NCI-H524 (cell line): ENCODE measurements at places on chromosomes 3 and 15.

DNA sequence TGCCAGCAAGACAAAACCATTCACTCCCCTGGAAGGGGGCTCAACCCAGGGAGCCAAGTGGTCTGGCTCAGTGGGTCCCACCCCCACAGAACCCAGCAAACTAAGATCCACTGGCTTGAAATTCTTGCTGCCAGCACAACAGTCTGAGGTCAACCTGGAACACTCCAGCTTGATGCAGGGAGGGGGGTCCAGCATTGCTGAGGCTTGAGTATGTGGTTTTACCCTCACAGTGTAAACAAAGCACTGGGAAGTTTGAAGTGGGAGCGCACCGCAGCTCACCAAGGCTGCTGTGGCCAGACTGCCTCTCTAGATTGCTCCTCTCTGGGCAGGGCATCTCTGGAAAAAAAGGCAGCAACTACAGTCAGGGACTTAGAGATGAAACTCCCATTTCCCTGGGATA lies 81.7 kb downstream of the MSL2 start:
- no peak for DNase-seq

DNA sequence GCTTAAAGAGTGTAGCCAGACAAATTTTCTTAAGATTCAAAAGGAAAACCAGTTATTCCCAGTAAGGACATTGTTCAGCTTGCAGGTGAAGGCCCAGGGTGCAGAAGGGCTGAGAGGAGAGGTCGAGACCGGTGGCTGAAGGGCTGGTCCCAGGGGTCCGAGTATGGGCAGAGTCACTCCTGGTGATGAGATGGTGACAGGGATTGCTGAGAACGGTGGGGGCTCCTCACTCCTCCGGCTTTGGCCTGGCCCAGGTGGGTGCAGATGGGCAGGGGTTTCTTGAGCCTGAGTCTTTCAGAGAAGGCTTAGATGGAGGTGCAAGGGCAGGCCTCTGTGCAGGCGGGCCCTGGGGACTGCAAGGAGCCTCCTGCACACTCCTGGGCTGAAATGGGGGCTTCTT lies 56.2 kb downstream of the ZNF445 start:
- no peak for DNase-seq

- peak; percentile 15 for DNase-seq
Observed at GRCh38 chr3:12157026-12157425, 1.7 kb downstream of the TIMP4 start.

DNA sequence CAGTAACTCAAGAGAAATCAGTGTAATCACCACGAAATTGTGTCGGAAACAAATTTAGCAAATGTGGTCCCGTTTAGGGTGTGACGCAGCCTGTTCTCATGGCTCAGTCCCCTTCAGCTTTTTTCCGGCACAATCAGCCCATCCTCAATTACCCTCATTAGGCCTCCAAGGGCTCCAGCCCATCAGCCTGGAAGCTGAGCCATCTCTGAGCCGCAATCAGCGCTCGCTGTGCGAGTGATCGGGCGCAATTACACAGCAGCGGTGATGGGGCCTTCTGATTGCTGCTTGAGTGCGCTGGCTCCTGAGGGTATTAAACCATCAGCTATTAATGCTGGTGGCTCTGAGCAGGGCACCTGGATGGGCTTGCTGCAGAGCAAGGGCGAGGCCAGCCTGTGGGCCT lies 55.6 kb downstream of the PLXNA1 start:
- DNase-seq: no peak

- DNase-seq: no peak
Observed at GRCh38 chr3:178795349-178795748, 259.1 kb downstream of the KCNMB2 start.

DNA sequence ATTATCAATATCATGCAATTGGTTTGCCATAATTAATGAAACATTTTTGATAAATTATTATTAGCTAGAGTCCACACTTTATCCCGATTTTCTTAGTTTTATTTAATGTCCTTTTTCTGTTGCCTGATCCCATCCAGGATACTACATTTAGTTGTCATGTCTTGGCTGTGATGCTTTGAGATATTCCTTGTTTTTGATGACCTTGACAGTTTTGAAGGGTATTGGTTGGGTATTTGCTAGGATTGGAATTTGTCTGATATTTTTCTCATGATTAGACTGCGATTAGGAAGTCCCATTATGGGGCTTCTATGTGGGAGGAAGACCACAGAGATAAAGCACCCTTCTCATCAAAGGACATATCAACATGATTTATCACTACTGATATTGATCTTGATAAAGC lies 43.0 kb downstream of the CGNL1 start:
- no peak for DNase-seq

DNA sequence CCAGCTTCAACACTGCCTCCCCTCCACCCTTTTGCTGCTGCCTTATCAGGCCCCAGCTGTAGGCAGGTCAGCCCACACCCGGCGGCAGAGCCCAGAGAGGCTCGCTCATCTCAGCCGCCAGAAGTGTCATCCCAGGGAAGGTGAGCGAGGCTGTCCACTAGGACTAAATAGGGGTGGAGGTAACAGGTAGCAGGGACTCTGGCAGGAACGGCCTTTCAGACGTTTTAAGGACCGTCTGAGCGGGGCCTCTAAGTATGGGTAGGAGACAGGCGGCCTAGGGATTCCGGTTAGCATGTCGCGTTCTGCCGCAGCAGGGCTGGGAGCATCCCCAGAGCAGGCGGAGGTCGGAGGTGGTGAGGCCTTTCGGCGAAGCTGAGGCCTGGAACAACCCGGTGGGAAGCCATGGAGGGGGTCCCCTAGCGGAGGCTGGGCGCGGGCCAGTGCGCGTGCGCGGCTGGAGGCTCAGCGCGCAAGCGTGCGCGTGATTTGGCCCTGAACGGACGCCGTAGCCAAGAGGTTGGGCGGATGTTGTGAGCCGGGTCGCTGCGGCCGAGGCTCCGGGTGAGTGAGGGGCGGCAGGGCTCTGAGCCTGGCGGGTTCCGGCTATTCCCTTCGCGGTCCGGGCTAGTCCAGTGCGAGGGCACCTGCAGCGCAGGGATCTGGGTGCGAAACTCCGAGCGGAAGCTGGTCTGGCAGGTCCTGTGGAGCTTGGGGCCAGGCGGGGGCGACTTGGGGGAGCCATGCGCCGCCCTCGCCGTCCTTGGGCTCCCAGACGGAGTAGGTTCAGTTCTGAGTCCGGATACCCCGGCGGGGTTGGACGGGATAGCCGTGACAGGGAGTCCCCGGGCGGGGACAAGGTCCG lies at the start of the genes MST1 and RNF123:
Gene MST1, minus strand, starts transcription at position 429 of the 862 bp plus-strand sequence. CDS start 783 bp downstream, outside the sequence.
Gene RNF123, plus strand, starts transcription at position 512 of the 862 bp plus-strand sequence. CDS start 1,609 bp downstream, outside the sequence.
- DNase-seq: no peak

- no peak for DNase-seq
Observed at GRCh38 chr15:96038650-96039049, 291.9 kb upstream of the NR2F2 start.

DNA sequence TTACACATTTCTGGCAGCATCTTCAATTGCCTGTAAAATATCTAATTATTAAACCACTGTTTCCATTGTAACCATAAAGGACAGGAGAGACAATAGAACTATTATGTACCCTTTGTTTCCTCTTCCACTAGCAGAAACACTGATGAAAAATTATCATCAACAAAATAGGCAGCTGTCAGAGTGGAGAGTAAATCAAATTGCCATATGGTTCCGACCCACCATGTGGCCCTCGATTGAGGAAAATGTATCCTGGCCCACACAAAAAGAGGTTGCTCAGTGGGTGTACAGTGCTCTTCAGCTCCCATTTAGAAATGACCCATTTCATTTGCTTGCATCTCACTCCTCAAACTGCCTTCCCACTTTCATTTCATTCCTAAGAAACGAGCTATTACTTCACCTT lies 570.6 kb upstream of the UBE2E2 start:
- DNase-seq: no peak

DNA sequence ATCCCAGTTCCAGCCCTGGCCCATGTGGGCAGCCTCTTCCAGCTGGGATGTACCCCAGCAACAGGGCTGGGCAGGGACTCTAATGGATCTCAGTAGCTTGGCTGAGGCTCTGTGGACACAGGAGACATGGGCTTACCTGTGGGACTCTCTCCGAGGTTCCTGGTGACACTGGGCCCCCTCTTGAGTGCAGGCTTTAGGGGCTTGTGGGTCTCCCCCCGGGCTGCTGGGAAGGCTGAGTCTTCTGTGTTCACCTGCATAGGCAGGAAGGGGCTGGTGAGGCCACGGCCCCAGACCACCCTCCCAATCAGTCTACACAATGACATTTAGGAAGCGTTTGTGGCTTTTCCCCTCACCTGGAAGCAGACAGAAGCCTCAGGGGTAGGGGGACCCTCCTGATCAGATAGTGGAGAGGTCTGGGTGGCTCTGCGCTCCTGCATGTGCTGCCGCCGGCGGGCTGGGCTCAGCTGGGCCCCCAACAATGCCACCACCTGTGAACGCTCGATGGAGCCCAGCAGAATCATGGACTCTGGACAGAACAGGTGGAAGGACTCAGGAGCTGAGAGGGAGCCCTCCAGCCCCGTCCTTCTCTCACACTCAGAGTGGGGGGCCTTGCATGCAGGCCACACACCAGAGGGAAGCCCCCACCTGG lies 8.4 kb downstream of the CLCN2 start:
- no peak for DNase-seq

- no peak for DNase-seq
Observed at GRCh38 chr3:111069974-111070771, 1.4 kb upstream of the NECTIN3 start.

DNA sequence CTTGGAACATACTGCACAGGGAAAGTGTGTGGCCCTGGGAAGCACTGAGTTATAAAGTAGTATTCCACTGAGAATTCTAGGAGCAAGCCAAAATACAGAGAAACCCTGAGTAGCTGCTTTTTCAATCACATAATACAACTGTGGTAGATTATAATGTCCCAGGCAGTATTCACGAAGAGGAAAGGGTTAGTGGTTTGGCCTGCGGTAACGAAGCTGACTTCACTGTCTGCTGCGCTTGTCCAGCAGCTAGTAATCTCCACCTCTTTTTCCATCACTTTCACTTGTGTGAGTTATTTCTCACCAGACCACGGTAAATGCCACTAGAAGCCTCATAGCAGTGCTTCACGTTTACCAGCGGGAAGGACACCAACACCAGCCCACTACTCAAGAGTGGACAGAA lies 34.4 kb downstream of the RPL39L start:
- no peak for DNase-seq

DNA sequence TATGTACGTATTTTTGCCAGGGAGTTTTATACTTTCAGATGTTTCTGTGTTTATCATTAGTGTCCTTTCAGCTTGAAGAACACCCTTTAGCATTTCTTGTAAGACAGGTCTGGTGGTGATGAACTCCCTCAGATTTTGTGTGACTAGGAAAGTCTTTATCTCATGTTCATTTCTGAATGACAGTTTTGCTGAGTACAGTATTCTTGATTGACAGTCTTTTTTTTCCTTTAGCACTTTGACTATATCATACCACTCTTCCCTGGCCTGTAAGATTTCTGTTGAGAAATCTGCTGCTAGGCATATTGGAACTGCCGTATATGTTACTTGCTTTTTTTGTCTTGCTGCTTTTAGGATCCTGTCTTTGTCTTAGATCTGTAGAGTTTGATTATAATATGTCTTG lies 5.8 kb downstream of the LNP1 start:
- no peak for DNase-seq

GRCh38 chr3:129738172-129738571 lies 131.7 kb upstream of the PLXND1 start:
- no peak for DNase-seq

DNA sequence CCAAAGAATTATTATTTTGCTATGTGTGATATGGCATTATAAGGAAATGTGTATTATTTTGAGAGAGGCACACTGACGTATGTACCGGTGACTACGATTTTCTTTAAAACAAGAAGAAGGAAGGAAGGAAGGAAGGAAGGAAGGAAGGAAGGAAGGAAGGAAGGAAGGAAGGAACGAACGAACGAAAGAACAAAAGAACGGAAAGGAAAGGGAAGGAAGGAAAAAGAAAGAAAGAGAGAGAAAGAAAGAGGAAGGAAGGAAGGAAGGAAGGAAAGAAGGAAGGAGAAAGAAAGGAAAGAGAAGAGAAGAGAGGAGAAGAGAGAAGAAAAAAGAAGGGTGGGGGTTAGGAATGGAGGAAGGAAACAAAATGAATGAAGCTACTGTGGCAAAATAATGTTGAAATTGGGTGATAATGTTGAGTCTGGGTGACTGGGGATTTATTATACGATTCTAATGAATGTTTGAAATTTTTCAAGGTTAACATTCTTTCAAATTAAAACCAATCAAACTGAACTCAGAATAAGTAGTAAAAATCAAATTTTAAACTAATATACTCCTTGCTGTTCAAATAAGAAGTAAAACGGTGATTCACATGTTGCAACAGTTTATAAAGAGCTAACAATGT lies 70.3 kb downstream of the PHC3 start:
- no peak for DNase-seq

GRCh38 chr3:96491868-96492267 lies 322.5 kb upstream of the EPHA6 start:
- no peak for DNase-seq

DNA sequence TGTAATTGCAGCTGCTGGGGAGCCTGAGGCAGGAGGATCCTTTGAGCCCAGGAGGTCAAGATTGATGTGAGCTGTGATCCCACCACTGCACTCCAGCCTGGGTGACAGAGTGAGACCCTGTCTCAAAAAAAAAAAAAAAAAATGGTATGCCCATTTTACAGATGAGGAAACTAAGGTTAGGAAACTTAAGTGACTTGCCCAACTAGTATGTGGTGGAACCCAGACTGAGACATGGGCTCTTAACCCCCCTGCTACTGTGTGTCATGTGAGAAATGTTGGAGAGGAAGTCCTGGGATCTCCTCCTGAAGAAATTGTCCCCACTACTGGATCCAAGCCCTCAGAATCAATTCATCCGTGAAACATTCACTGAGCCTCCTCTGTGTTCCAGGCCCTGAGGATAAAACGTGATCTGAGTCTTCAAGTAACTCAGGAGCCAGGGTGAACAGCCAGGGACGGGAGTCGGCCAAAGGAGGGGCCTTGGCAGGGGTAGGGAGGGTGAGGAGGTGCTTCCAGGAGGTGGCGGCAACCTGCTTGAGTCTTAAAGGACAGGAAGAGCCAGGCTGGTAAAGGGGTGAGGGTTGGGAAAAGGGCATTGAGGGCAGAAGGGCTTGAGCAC lies 19.6 kb upstream of the RNU6-1 start:
- DNase-seq: no peak

- DNase-seq: no peak
Observed at GRCh38 chr3:8183627-8184026, 318.0 kb upstream of the LMCD1 start.

DNA sequence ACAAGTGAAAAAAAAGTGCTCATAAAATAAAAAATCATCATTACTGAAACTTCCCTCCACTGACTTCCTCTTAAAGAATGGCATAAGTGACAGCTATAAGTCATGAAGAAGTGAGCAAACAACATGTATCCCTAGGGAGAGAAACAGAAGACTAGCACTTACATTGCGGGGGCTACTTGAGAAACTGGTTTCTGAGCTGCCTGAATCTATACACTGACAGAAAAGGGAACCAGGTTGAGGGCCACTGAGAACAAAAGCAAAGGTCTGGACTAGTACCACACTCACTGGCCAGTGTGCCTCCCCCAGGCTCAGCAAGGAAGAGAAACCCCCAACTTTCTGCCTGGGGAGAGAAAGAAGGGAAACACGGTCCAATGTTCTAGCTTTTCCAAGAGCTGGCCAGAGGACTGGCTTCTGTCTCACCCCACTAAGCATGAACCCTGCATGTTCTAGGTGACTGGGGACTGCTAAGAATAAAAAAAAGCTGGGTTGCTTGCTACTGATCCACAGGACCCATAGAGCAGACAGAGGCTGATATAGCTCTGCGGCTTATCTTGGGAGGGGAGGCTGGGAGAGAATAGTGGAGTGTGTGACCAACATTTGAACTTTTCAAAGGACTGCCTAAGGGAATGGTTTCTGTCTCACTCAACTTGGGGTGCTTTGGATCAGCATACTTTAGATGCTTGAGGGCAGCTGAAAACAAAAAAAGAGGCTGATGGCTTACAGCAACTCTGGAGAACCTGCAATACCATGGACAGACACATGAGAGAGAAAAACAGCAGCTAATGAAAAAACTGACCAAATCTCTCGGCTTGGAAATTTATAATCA lies 8.1 kb downstream of the RAD18 start:
- no peak for DNase-seq
